Dermis blood vessel endothelial cell (primary cell): ENCODE measurements at places on chromosomes 11 and 22.

GRCh38 chr11:101176381-101176780 lies 46.8 kb upstream of the PGR start:
- no peak for DNase-seq

DNA sequence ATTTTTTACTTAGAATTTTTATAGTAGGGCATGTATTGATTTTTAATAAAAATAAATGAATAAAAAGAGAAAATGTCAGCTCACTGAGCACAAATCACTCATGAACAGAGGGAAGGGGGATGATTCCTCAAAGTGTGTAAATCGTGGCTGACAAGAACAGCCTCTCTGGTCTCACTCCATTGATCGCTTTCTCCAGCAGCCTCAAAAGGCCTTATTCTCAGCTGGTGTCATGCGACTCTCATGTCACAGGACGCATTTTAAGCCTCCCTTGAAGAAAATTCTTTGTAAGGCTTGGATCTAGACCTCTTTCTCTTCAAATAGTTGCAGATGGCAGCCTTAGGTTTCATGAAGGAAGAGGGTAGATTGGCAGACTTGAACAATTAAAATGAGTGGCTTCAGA lies 33.9 kb upstream of the SLC5A12 start:
- DNase-seq: no peak

GRCh38 chr11:130894322-130895025 lies 21.8 kb downstream of the SNX19 start:
- DNase-seq: peak; percentile 89

DNA sequence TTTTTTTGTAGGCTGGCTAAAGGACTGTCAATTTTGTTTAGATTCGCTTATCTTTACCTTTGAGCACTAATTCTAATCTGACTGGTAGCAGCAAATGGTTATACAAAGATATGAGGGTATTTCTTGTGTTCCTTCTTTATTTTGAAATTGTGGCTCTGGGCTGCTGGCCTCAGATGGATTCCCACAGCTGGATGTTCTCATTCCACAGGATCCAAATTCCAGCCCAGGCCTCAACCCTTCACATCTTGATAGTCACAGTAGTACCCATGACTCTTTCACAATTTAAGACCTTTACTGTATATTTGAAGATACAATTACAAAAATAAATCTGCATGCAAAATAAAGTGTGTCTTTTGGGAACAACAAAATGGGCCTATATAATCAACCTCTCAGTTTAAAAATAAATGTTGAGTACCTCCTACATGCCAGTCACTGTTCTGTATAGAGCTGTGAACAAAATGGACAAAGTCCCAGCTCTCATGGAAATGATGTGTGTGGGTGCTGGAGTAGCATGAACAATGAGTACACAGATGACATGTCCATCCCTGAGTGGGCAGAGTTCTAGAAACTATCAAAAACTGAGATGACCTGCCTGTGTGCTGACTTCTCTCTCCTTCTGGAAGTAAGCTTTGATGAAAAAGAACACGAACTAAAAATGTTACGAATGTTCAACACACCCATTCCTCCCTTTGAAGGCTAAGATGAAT lies 51.7 kb upstream of the FBXO3 start:
- no peak for DNase-seq

DNA sequence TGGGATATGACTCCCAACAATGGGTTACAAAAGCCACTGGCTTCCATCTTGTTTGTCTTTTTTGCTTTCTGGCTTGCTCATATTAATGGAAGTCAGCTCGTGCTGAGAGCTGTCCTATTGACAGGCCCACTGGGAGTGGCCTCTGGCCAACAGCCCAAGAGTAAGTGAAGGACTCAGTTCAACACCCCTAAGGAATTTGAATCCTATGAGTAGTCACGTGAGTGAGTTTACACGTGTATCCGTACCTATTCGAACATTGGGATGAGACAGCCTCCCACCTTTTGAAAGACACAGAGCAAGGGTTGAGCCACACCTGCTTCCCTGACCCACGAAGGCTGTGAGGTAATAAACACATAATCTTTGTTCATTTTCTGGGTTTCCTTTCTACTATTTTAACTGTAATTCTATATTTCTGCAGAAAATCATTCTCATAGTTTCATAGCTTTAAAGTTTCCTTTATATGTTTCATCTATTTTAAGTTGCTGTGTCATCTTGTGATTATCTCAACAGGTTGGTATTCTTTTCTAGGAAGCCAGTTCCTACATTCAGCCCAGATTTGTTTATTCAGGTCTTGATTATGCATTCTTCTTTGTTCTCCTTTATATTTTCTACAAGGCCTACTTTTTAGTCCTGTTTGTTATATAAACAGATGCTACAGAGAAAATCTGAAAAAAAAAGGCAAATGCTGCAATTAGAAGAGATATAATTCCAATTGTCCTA lies 802.3 kb downstream of the CNTN5 start:
- no peak for DNase-seq

DNA sequence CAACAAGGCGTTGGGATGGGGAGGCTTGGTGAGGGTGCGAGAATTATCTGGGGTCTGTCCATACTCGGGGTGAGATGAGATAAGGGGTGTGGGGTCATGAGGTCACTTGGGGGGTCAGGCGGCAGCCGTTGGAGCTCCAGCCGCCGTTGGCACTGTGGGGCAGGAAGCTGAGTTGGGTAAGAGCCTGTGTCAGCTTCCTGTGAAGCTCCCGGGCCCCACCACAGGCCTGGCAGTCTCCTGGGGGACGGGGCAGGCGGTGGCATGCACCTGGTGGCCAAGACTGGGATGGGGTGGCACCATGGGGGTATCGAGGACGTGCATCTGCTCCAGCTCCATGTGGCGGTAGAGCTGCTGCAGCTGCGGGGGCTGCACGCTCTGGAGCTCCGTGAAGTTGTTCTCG lies 7.1 kb upstream of the MYBPC3 start:
- peak; percentile 10 for DNase-seq

DNA sequence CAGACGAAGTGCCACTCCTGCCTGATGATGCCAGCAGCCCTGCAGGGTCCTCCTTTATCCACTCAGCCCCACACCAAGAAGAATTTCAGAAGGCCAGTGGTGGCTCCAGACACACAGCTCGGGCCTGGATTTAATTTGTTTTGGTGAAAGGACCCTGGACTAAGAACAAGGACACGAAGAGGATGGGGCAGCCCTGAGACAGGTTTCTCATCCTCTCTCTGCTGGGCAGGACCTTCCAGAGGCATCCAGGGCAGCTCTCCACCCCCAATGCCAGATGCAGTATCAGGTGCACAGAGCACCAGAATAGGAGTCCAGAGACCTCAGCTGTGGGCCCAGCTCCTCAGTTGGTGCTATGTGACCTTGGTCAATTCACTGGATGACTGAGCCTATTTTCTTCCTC lies 72.0 kb downstream of the TRIM29 start:
- no peak for DNase-seq

- no peak for DNase-seq
Measured at GRCh38 chr11:11843642-11844041, 1.9 kb downstream of the USP47 start.

DNA sequence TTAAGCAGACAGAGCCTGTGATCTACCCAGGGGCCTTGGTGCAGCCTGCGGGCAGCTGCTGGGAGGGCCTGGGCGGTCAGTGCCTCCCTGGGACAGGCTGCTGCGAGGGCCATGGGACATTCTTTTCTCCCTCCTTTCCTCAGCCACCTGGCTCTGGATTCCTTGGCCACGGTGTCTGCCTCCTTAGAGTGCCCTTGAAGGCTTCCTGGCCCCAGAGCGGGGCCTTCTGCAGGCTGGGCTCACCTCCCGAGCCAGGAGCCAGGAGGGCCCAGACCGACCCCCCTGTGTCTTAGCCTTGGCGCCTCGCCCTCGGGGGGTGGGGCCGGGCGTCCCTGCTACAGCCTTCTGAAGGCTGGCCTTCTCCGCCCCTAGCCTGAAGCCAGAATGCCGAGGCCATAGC lies 231.2 kb downstream of the TBC1D22A start:
- no peak for DNase-seq

GRCh38 chr22:39408173-39408572 lies 8.6 kb downstream of the TAB1 start:
- no peak for DNase-seq

DNA sequence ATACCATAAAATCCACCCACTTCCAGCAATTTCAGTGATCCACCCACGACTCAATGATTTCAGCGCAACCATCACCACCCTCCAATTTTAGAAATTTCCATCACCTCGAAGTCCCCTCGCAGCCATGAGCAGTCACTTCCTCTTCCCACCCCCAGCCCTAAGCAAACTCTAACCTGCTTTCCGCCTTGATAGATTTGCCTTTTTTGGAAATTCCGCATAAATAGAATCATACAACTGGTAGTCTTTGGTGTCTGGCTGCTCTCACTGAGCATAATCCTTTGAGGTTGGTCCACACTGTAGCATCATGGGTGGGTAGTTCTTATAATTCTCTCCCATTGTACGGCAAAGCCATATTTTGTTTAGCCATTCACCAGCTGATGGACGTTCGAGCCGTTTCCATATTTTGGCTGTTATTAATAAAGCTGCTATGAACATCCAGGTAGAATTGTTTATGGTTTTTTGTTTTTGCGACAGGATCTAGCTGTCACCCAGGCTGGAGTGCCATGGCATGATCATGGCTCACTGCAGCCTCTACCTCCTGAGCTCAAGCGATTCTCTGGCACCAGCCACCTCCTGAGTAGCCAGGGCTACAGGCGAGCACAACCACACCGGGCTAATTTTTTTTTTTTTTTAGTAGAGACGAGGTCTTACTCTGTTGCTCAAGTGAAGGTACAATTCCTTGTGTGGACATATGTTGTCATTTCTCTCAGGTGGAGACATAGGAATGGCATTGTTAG lies 16.0 kb downstream of the PIM3 start:
- DNase-seq: no peak
